ENCODE measurements at places on chromosomes 2 and 18.

DNA sequence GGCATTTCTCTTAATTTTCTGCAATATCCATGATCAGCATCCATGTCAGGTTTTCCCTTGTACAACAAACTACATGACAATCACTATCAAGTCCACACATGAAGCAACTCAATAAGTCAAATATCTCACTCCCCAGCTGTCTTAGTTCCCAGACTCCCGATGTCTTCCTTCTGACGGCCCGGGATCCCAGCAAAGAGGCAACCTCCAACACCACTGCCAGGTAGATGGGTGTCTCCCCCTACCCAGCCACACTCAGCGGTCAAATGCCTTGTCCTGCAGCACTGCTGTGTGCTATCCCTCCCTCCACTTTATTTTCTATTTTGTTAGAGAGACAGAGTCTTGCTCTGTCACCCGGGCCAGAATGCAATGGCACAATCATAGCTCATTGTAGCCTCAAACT lies 23.3 kb downstream of the TRABD2A start:
- no peak for DNase-seq

DNA sequence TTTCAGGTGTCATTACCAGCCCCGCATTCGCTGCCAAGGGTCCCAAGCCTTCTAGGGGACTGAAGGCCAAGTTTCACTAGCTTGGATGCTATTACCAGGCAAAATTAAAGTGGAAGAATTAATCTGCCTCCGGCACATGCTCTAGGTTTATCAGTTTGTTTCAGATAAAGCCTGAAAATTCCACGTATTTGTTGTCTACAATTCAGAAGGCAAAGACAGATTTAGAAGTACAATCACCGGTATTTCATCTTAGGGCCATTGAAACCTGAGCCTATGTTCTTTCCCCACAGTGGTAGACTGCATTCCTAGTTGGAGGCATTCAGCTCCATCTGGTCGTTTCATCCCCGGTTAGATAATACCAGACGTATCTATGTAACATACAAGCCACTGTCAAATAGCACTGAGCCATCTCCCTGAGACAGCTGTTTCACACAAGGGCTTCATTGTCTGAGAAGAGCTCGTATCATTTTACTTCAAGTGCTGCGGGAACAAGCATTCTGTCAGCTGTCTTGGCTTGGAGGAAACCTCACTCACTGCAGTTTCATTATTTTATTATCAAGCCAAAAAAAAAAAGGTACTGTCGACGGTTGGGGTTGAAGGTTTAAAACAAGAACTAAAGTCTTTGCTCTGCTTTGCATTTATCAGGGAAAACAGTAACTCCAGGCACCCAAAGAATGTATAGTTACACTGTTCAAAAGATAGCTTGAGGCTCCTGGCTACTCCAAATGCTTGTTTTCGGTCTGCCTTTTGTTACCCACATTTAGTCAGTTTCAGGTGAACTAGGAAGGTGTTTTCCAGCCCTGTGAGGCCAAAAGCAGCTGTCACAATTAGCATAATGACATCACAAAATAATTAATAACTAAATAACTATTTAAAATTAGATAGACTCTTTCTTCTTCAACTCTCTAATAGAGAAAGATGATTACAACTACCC lies 76.7 kb downstream of the TGIF1 start:
- DNase-seq, result no peak

DNA sequence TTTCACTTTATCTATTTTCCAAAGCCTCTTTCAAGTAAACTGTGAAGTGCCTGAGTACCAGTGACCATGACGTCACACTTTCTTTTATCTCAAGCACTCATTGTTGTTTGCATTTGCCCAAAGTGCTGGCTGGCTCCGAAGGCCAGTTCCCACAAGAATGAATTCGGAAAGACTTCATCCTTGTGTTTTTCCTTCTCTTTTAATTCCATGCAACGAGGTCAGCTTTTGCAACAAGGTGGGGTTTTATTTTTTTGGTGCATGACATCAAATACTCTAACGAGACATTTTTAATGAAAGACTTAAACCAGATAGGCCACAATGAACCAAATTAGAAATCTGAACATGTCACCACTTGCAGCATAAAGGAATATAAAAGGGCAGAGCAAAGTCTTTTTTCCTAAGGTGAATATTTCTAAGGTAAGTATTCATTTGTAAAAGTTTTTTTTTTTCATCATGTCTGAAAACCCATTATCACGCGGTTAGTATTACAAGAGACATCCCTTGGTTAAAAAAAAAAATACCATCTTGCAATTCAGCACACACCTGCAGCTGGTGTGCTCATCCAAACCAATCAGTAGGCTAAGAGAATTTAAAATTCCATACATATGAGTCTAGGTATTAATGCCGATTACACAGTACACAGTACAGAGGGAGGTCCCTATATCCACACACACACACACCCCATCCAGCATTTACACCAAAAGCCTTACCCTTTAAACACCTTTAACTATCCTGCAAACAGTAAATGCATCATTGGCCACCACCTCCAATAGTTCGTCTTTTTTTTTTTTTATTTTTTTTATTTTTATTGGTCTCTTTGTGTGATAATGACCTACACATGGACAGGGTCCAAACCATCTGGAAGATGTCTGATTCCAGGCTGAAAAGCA lies 2.3 kb downstream of the ARL4C start:
- no peak for DNase-seq

- peak; percentile 75 for DNase-seq
Observed at GRCh38 chr2:128379021-128380015, 60.6 kb upstream of the HS6ST1 start.

DNA sequence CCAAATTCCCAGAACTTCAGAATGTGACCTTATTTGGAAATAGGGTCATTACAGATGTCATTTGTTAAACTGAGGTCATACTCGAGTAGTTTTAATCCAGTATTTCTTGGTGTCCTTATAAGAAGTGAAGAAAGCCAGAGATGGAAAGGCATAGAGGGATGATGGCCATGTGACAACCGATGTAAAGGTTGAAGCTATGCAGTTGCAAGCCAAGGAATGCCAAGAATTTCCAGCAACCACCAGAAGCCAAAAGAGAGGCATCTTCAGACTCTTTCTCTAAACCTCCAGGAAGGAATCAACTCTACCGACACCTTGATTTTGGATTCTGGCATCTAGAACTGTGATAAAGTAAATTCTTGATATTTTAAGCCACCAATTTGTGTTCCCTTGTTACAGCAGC lies 242.2 kb downstream of the CDH20 start:
- no peak for DNase-seq

DNA sequence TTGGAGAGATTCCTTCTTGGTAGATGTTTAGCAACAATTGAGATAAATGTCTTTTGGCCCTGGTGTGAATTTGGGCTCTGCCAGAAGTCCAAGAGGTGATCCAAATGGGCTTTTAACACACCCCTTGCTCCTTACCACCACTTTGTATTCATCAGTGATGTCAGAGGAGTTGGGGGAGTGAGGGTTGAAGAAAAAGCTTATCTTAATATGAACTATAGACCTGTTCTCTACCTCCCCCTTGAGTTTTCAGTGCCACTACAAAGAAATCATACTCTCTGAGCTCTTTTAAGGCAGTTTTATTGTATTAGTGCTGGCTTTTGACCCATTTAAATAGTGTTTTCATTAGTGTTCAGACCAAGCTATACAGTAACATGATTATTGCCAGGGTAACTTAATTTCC lies 229.1 kb downstream of the PHLPP1 start:
- no peak for DNase-seq

GRCh38 chr2:175926272-175926671 lies 75.8 kb downstream of the LNPK start:
- DNase-seq, result no peak

- no peak for DNase-seq
Observed at GRCh38 chr18:28735731-28736130, 558.8 kb upstream of the CDH2 start.

DNA sequence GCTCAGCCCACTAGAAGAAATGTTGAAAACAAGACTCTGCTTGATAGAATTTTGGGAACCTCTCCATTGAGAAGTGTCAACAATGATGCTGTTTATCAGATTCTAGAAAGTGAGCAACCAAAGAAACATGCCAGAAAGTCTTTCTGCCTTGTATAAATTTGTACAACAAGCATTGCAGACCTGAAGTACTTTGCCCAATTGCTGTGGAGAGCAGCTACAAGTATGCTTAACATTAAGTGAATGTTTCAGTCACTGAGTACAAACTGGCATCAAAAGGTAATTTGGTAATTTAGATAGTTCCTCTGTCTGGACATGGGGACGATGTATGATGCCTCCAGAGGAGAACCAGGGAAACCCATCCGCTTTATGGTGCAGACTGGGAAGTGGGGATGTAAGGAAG lies 33.4 kb upstream of the SKA1 start:
- DNase-seq, result no peak

DNA sequence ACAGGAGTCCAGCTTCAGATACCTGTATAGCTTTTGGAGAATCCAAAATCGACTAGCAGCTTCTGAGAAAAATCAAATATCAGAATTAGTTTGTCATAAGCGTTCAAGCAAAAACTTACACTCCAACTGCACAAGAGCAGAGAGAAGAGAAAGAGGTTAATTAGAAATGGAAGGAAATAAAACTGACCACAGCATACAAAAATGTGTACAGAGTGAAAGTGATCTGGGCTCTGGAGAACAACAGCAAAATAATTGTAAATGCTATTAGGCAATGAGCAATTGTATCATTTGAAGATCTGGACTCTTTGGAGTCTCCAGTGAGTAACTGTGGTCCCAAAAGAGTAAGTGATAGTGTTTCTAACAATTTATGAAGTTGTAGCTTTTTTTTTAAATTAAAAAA lies 867.3 kb downstream of the TRIB2 start:
- no peak for DNase-seq

DNA sequence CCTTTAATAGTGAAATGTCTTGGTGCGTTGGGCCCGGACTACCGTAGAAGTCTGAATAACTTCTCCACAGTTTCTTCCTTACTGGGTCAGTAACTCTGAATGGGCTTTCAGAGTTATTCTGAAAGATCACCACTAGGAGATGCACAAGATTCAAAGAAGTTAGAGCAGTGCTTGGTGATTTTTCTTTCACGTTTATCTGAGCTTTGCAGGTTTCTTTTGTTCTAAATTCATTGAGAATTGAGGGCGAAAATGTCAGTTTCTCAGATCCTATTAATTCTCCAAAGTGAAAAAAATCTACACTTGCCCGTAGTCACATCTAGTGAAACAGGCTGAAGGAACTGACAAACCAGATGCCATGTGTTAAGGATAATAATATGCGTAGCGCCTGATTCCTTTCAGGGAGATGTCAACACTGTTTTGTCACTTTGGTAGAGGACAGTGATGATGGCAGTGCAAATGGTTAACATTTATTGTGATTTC lies 70.1 kb downstream of the QPCT start:
- no peak for DNase-seq

DNA sequence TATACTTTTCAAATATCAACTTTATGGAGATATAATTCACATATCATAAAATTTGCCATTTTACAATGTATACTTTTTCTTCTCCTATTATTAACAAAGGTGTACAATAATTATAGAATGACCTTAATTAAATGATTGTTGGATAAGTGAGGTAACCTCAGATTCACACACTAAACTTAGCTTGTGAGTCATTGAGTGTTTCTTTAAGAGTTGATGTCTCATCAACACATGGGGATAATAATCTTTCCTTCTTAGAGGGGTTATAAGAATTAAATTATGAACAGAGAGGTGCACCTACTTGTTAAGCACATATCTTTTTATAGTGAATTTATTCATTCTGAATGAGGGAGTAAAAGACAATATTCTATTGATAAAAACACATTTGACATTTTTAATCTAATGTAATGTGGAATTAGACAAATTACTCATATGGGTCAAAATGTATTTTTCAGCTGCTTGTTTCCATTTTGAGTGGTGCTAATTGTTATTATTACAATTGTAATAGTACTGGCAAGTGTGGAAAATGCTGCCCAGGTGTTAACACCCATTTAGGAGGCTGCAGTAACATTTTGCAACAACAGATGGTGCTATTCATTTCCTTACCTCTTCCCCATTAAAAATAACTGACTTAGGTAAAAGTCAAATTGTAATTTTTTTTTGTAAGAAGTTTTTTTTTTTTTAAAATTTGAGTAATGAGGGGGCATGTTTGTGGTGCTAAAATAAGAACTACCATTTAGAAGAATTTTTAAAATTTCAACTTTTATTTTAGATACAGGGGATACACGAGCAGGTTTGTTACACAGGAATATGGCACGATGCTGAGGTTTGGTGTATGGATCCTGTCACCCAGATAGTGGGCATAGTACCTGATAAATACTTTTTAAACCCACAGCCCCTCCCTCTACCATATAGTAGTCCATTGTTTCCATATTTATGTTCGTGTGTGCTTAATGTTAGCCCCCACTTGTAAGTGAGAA lies 32.1 kb upstream of the DYNAP start:
- DNase-seq, result no peak

- no peak for DNase-seq
Observed at GRCh38 chr18:70907673-70908072, 618.8 kb downstream of the SOCS6 start.

- DNase-seq, result no peak
Observed at GRCh38 chr2:39563572-39563971, 102.1 kb upstream of the TMEM178A start.

- DNase-seq, result no peak
Observed at GRCh38 chr2:11355194-11356053, 11.0 kb upstream of the ROCK2 start.

DNA sequence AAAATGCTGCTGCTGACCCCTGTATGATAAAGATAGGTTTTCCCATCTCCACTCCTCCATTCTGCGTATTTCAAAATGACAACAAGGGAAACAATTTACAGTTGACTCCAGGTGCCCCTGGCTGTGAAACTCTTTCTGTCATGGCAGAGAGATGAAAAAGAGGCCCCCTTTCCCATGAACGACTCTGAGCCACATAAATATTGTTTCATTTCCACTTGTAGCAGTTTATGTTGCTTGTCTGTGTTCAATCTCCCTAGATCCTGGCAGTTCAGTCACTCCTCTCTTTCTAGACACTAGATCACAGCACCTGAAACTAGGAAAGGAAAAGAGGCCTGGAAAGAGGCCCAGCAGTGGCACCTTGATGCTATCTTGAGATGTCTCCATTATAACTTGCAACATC lies 121.0 kb upstream of the ZNF521 start:
- DNase-seq, result no peak

- no peak for DNase-seq
Observed at GRCh38 chr2:54638774-54639187, 84.7 kb upstream of the EML6 start.

- no peak for DNase-seq
Observed at GRCh38 chr2:219844401-219845091, 217.1 kb downstream of the SLC4A3 start.

- no peak for DNase-seq
Observed at GRCh38 chr2:235287375-235287733, 206.5 kb upstream of the AGAP1 start.
